ENCODE measurements at places on chromosomes 11 and 22.

DNA sequence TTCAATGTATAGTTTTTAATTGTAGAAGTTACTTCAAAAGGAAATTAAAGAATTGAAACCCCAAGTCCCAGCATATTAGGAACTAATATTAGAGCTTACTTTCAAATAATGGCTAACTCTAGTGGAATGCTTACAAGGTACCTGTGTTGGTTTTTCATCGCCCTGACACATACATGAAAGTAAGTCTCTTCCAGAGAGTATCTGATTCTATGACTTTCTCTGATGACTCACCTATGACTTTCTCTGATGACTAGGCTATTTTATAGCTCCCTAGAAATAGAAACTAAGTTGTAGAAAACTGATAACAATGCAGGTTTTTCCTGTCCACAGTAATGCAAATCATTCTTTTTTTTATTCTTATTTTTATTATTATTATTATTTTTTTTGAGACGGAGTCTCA, 33.6 kb upstream of the MMP7 start:
- no peak for DNase-seq
- no peak overlapping the region for H3K27ac ChIP-seq
- H3K4me1 ChIP-seq = peaks cover 44% of the 10 kb centered on the region
- H3K27me3 ChIP-seq = no peaks in the 10 kb centered on the region
- no peak overlapping the region for H3K4me3 ChIP-seq

GRCh38 chr11:27255447-27255828, 107.6 kb downstream of the CCDC34 start:
- no peaks in the 10 kb centered on the region for H3K4me1 ChIP-seq
- no peak for DNase-seq
- no peak overlapping the region for H3K27ac ChIP-seq
- H3K4me3 ChIP-seq = no peak overlapping the region

DNA sequence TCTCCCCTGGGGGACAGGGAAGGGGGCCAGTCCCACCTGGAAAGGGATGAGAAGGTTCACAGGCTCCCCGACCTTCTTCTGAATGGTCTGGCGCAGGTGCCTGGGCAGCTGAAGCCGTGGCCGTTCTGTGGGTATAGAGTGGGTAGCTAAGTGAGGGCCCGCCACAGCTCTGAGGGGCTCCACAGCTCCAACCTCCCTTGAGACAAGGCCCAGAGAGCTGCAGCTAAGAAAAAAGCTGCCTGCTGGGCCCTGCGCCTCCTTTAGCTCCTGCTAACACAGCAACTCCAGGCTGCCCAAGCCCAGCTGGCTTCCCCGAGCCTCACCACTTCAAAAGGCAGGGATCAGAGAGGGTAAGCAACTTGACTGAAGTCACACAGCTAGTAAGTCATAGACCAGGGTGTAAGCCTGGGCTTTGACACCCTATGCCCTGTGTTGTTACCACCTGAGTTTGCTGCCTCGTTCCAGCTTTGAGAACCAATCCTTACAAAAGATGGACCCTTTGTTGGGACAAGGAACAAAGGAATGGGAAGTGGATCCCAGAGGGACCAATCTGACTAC, 18.5 kb downstream of the MYBPC3 start:
- H3K4me1 ChIP-seq = peaks cover 6% of the 10 kb centered on the region
- H3K36me3 ChIP-seq = no peaks in the 10 kb centered on the region
- DNase-seq = no peak
- H3K27ac ChIP-seq = no peak overlapping the region

- H3K36me3 ChIP-seq = no peaks in the 10 kb centered on the region
- H3K27ac ChIP-seq = no peak overlapping the region
- no peak for DNase-seq
- no peaks in the 10 kb centered on the region for H3K27me3 ChIP-seq
- no peak overlapping the region for H3K4me3 ChIP-seq
- peaks cover 44% of the 10 kb centered on the region for H3K4me1 ChIP-seq
Measured at GRCh38 chr11:104873252-104873651, 25.0 kb downstream of the CASP12 start.

- H3K27me3 ChIP-seq = no peaks in the 10 kb centered on the region
- H3K4me3 ChIP-seq = no peak overlapping the region
- H3K27ac ChIP-seq = no peak overlapping the region
- peaks cover 9% of the 10 kb centered on the region for H3K4me1 ChIP-seq
- peak; percentile 46 for DNase-seq
- no peaks in the 10 kb centered on the region for H3K36me3 ChIP-seq
Measured at GRCh38 chr22:24325105-24325757, 54.6 kb downstream of the SPECC1L start.

Measured in naive B cell (primary cell).